ENCODE measurements at places on chromosomes 16 and 17. TPM values are rescaled to one million over a fixed set of nuclear protein-coding genes. Genes with fewer than 3 reads are reported as not detected.
A peak's percentile ranks its signal among the peaks of the same experiment; 100 is the strongest.

The HOXB4 gene
- total RNA-seq = 4.8 TPM

The NAGS gene
- total RNA-seq = 3.0 TPM

The CSH1 gene
- total RNA-seq = not detected

The TEKT1 gene
- not detected for total RNA-seq

The TBC1D24 gene
- total RNA-seq = 19.3 TPM

The C17orf107 gene
- not detected for total RNA-seq

The ABCA10 gene
- 4.6 TPM for total RNA-seq

The SLC47A1 gene
- total RNA-seq = 0.32 TPM

The ADAMTS18 gene
- total RNA-seq = not detected

The TLCD2 gene
- 48.6 TPM for total RNA-seq

The HOXB1 gene
- not detected for total RNA-seq

DNA sequence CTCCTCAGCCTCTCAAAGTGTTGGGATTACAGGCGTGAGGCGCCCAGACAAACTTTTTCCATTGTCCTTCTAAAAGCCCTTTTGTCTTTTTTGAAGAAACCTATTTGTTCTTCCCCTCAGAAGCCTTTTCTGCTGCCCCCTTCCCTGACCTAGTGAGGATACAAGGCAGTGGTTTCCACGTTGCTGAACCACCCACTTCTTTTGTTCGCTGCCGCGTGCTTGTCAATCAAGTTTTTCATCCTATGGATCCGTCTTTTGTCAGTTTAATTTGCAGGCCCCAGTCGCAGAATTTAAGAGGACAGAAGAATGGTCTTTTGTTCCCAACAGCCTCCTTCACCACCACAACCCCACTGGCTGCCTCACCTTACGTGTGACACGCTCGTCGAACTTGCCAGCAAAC lies 20.2 kb upstream of the GNG13 start:
- no peak for DNase-seq

GRCh38 chr16:83329441-83329840 lies 478.3 kb upstream of the HSBP1 start:
- no peak for DNase-seq

DNA sequence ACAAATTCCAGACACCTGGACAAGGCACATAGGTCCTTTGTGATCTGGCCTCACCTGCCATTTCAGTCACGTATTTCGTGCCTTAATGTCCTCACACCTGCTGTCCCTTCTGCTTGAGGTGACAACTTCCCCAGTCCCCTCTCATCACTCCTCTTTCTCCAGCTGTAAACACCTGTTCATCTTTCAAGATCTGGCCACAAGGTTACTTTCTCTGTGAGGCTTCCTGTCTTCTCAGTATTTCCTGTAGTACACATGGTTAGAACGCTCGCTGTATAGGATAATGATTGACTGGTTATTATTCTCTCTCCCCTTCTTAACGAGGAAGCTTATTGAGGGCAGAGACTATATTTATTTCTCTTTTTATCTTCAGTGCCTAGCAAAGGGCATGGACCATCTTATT lies 74.5 kb upstream of the PMFBP1 start:
- no peak for DNase-seq

DNA sequence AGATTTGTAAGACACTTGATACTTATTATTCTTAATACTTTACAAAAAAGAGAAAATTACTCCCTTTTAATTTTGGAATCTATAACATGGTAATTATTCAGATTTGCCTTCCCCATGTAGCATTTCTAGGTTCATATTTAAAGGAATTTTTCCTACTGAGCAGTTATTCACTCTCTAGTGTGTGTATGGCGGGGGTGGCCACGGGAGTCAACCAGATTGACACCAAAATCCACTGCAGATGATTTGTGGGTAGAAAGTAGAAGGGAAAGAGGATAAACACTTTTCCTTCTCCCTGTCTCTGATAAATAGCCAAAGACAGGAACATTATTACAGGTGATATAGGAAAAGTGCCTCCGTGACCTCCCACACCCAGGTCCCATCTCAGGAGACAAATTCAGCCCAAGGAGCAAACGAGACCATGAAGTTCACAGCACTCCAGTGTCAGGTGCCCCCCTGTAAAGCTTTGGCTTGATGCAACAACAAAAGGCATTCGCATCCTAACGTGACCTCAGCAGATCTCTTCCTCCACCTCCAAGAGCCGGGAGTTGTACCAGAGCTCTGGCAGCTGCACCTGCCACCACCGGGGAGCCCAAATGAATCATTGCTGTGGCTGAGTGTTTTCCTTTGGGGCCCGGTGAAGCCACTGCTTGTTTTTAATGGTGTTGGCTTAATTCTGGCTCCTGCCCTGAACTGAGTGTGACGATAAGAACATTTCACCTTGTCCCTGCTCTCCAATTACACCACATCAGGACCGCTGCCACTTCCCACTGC lies 92.7 kb upstream of the NOL11 start:
- DNase-seq = no peak

- DNase-seq = no peak
Observed at GRCh38 chr16:10250137-10250828, 68.1 kb upstream of the GRIN2A start.

GRCh38 chr16:84050316-84050715 lies 7.7 kb upstream of the SLC38A8 start:
- no peak for DNase-seq

GRCh38 chr17:35423761-35424160 lies 8.5 kb downstream of the SLFN12 start:
- DNase-seq = no peak

- DNase-seq = no peak
Observed at GRCh38 chr16:69309316-69309715, 1.8 kb upstream of the VPS4A start.

DNA sequence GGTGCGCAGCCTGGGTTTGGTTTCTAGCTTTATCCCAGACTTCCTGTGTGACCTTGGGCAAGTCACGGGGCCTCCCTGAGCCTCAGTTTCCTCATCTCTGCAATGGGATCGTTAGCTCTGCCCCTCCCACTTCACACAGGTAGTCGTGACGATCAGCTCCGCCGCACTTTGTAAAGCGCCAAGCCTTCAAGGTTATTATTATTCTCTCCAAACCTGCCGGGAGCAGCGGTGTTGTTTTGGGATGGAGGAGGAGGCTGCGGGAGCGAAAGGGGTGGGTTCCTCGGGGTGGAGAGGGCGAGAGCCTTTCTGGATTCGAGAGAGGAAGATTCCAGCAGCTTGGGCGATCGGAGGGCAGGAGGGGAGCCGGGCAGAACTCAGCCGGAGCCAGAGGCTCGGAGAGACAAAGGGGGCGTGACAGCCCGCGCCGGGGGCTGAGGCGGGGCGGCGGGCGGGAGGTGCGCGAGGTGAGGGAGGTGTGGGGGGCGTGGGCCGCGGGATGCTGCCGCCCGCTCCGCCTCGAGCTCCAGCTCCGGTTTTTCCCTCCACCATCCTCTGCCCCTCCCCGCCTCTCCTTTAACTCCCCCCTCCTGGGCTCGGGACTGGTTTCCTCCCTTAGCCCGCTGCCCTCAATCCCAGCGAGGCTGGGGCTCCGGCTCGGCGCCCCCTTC lies at the start of gene EFNB3:
Gene EFNB3, plus strand, starts transcription at position 602 of the 668 bp plus-strand sequence. CDS start 397 bp downstream, outside the sequence.
- no peak for DNase-seq

DNA sequence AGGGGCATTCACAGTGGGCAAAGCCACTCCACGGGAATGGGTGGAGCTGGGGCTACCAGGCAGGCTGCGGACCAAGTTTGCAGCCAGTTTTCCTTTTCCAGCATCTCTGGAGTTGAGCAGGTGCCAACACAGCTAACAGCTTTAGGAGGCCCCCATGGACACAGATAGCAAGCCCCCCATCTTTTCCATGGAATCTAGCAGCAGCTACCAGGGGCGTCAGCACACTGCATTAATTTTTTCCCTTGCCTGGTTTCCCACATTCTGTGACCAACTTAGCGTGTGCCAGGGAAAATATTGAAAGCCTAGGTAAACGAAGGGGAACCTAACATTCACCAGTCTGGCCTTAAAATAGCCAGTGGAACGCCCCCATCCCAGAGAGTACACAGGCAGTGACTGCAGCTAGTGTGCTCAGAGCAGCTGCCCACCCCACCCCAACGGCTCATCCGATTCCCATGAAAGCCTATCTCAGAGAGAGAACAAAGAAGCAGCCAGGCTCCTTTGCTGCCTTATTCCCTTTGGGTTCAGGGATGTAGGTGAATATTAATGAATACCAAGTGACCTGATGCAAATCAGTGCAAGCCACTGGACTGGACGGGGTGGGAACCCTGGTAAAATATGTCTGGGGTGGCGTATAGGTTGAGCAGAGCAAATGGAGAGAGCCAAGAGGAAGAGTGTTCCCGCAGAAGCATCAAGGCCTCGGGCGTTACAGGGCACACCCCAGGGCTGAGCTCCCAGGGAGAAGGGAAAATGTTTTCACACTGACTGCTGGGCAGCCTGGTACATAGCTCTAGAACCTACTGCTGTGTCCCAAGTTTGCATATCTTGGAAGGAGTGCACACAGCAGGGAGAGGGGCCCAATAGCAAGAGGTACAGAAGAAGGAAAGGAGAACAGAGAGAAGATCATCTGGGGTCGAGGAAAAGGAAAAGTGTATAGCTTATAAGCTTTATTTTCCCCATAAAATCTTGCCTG lies 73.9 kb upstream of the SOX9 start:
- no peak for DNase-seq

DNA sequence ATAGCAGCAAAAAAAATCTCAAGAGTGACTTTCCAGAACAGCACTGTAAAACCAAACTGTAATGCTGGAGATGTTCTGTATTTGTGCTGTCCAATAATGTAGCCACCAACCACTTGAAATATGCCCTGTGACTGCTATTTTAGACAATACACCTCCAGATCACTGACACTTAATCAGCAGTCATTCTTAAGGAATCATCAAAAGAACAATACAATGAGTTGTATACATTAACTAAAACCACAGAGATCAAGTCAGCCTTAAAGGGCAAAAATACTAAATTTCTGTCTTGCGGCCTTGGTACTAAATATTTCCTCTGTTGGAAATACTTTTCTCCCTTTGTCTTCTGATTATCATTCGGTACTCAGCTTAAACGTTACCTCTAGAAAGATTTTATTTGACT lies 33.6 kb upstream of the ANKFY1 start:
- no peak for DNase-seq

DNA sequence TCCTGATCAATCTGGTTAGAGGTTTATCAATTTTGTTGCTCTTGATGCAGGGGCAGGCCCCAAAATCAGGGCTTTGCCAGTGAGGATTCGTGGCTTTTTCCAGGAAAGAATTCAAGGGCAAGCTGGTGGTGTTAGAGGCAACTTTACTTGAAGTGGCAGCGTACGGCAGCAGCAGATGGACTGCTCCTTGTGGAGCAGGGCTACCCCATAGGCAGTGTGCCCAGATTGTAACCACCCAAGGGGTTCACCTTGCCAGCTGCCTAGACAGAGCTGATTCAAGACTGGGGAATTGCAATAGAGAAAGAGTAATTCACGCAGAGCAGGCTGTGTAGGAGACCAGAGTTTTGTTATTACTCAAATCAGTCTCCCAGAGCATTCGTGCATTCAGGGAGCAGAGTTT lies 16.7 kb downstream of the DRC7 start:
- DNase-seq = no peak

DNA sequence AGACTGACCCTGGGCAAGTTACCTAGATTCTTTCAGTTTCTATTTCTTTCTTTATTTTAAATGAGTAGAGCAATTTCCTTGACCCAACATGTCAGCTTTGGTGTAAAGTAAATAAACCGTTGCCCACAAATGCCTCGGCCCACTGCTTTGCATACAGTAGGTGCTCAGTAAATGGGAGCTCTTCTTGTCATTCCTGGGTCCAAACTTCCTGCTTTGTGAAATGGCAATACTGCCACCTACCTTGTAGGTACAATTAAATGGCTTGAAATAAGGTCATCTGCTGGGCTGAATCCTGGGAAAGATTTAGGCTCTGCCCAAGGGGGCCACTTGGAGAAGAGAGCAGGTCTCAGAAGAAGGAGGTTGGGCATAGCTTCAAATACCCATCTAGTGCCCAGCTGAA lies 253.0 kb downstream of the HS3ST3B1 start:
- DNase-seq = no peak

DNA sequence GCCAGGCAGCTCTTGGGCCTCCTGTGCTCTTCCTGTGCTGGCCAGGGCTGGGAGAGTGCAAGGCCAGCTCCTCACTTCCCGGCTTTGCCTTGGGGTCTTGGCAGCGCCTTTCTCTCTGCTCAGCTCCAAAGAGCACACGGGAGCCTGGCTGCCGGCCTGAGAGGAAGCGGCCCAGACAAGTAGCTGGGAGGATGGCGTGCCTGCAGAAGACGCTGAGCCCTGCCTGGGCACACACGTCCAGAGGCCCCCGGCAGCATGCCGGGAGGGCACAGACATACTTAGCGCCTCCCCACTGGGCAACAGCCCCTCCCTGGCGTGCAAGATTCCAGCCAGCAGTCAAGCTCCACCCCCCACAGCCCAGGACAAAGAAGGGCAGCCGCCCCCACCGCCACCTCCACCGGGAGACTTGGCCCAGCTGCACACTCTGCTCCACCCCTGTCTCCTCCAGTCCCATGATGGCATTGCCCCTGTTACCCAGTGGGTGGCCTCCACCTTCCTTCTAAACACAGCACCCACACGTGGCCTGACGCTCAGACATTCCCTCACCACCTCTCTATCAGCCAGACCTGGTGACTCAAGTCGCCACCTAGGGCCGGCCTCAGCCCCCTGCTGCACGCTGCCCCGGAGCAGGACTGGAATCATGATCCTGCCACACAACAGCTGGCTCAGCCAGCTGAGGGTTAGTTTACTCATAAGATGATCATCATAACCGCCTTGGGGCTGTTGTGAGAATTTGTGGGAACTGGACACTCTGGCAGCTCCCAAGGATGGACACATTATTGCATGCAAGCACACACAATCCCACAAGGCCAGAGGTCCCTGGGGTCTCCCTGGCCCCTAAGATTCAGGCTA lies 12.4 kb downstream of the SGCA start:
- DNase-seq = peak; percentile 79

DNA sequence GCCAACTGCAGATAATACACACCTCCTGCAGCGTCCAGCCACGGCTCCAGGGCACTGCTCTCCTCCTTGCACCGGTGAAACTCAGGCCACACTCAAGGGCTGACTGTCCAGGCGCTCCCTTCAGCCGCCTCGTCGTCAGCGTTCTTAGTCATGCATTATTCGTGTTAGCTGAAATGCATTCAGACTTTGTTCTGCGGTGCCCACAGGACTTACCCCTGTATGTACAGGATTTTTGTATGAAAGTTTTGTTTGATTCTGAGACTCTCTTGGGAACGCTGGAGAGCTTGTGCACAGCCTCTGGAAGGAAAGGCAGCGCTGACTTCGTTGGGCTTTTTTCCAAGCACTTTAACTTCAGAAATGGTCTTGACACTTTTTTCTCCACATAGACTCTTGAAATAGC lies 22.1 kb downstream of the CIBAR2 start:
- no peak for DNase-seq

GRCh38 chr16:89430436-89431157 lies 59.8 kb downstream of the ANKRD11 start:
- peak; percentile 51 for DNase-seq

GRCh38 chr17:33383488-33384023 lies 90.5 kb upstream of the ASIC2 start:
- DNase-seq = no peak

DNA sequence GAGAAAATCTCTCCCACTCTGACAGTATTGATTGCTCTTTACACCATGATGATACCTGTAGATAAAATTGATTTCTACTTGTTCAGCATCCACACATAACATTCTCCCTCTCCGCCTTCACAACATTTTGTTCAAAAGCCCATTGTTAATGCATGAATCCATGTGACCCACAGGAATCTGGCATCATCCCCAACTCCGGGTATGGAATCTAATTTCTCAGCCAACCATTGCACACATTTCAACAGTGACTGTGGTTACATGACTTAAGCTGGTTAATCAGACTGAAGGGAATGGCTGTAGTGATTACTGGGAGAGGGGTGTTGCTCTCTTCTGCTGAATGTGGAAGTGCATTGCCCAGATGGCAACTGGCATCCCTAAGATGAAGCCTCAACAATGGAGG lies 161.4 kb upstream of the C16orf82 start:
- no peak for DNase-seq
